ENCODE measurements at places on chromosomes 12 and 14.

DNA sequence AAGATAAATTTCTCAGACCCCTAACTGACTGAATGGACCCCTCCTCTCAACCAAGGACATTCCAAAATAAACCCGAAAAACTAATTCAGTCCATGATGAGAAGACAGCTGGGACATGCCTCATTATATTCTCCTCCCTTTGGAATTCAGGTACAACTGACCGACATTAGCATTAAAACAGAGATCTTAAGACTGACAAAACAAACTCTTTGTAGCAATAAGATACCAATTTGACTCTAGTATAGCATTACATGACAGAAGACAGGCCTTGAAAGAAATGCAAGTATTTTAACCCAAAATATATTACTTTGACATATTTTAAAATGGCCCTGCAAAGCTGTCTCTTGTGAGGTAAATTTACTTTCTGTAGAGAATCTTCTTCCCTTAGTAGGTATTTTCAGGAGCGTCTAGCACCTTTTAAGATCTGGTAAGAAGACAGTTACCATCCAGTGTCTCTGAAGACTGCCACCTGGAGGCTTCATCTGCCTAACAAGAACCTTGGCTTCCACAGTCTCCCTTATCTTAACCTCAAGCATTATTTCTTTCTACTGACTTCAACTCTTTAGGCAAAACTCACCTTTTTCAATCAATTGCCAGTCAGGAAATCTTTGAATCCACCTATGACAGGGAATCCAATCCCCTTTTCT is 957.5 kb downstream of the SLC6A15 start:
- no peak for DNase-seq

DNA sequence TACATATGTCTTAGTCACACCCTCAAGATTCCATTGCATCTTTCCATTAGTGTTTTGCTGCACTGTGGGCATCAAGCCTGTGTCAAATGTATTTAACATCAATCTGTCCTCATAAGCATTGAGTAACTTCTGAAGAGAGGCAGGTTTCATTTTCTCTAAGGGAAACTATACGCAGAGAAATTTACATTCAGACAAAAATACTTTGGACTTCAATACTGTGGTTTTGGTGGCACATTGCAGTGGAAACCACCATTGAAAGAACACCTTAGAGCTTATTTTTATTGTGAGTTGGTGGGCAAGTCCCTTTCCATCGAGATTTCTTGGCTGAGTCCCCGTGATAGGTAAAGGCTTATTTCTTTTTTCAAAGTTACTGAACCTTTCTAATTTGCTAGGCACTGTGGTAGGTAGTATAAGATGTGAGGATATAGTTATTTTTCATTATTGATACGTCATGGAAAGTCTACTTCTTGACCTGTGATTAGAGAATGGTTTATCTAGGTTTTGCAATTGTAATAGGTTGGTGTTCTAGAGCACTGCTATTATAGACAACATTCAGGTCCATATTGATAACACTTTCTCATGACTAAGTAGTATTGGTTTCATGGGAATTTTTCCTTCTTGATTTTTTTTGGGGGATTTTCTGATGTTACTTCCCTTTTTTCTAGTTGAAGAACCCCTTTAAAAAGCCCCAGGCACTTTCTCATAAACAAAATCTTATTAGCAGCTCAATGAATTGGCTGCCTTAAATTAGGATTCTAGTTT is 81.9 kb downstream of the CFAP54 start:
- DNase-seq = no peak

DNA sequence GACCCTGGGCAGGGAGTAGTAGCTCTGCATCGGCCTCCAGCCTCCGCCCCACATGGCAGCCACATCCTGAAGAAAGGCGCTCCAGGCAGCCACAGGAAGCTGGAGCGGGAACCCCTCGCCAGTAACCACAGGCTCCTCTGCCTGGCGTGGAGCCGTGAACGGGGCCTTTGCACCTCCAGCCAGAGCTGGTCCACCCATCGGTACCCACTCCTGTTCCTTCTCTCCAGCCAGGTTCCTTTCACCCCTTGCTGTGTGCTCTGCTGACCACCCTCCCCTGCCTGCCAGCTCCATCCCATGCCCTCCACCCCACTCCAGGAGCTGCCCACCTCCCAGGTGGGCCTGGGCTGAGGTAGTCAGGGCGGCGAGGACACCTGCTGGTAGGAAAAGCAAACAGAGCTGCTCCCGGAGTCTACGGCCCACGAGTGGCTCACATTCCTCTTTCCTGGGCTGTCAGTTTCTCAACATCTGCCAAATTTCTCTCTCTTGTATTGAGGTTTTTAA is 2.7 kb downstream of the TGFB3 start:
- peak; percentile 47 for DNase-seq

GRCh38 chr12:54935235-54935951 is 49.2 kb downstream of the TESPA1 start:
- DNase-seq = peak; percentile 36

- DNase-seq = no peak
Observed at GRCh38 chr14:82029038-82029437, 495.4 kb upstream of the SEL1L start.

DNA sequence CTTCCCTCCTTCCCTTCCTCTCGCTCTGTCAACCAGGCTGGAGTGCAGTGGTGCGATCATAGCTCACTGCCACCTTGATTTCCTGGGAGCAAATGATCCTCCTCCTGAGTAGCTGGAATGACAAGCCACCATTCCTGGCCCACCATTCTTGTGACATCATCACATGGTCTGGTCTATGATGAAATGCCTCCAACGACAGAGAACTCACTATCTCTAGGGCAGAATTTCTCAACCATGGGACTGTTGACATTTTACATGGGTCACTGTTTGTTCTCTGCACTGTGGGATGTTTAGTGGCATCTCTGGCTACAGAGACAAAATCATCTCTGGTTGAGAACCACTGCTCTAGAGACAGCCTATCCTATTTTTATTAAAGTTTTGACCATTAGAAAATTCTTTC is 9.7 kb downstream of the VRK1 start:
- no peak for DNase-seq

DNA sequence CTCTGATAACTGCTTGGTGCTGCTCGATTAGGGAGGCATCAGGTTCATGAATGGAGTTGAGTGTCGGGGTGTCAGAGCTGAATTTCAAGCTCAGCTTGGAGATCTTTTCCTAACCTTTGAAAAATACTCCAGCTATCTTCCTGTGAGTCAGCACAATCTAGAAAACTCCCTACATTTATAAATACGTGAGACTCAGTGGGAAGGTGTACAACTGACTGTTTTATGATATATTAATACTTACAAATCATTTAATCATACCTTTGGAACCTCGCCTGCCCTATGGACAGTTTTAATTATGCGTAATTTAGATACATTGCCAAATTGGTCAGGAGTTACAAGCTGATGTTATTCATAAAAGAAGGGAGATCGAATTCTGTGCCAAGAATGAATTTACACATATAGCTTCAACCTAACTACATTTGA is 961 bp downstream of the CMAS start:
- DNase-seq = no peak

- DNase-seq = no peak
Observed at GRCh38 chr12:112199136-112199535, 73.8 kb downstream of the TRAFD1 start.

DNA sequence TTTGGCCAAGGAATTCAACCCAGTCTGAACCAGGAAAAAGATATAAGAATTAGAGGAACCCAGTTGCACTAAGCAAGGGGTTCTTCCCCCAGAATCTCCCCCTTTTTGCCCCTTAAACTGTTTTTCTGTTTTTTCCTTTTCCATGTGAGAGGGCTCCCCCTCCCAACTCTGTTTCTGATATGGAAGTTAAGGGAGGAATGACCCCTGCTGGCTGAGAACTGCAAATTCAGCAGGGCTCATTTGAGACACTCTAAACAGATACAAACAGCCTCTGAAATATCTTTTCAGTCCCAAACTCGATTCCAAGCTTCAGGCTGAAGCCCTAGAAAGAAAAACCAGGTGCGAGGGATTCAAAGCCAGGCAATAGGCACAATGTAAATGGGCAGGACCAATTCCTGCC is 132.7 kb downstream of the SLC41A2 start:
- DNase-seq = no peak

DNA sequence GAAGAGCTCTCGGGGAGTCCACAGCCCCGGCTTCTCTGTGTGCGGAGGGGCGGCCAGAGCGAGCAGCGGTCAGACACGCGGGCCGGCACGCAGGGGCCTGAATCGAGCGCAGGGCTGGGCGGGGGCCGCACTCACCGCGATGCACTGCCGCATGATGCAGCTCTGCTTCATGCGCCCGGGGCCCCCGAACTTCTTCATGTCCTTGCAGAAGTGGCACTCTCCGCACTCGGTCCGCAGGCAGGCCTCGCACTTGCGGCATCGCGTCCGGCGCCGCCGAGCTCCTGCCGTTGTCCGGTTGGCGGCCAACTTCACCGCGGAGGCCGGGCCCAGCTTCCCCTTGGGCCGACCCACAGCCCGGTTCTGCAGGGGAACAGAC is 53.1 kb downstream of the RNF34 start:
- DNase-seq = no peak

DNA sequence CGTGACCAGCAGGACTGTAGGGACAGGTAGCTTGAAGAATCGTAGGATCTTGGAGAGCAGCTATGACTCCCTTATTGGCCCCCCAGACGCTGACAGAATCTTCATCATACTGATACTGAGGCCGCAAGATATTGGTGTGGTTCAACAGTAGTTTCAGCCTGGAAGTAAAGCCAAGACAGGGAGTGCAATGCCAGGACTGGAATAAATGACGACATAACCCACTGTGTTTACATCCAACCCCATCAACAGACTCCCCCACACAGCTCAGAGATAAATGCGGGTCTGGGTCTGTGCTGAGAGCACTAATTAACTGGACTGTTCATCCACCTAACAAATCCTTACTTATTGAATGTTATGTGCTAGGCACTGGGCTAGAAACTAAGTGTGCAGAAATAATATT is 16.6 kb downstream of the NOXRED1 start:
- no peak for DNase-seq

- no peak for DNase-seq
Observed at GRCh38 chr12:68221497-68221896, 4.1 kb downstream of the IL26 start.

GRCh38 chr12:49200919-49201594 is 12.2 kb upstream of the TUBA1A start:
- DNase-seq = no peak

DNA sequence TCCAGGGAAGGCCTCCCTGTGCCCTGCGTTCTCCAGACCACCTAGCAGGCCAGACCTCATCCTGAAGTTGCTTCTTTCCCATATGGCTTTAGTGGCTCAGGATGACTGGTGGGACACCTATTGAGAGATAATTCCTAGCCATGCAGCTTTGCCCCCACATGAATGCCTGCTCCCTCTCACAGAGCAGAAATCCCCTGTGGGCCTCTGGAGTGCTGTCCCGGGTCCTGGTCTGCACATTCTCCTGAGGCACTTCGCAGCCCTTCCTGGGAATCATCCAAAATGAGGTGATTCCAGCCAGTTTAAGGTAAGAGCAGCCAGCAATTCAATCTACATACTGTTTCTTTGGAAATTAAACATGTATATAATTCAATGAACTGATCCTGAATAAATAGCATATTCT is 135.9 kb downstream of the GPR65 start:
- no peak for DNase-seq

GRCh38 chr14:26463136-26463535 is 134.7 kb downstream of the NOVA1 start:
- no peak for DNase-seq

GRCh38 chr14:67285876-67286452 is 44.7 kb downstream of the PALS1 start:
- DNase-seq = no peak

DNA sequence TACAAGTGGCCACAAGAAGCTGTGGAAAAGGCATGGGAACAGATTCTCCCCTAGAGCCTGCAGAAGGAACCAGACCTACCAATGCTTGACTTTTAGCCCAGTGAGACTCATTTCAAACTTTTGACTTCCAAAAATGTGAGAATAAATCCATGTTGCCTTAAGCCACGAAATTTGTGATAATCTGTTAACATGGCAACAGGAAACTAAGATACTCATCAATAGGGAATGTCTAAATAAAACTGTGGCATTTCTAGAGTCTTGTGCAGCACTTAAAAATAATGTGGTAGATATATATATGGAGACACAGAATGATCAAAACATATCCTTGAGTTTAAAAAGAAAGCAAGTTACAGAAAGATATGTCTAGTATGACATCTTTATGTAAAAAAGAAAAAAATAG is 12.0 kb downstream of the HECTD4 start:
- DNase-seq = no peak

DNA sequence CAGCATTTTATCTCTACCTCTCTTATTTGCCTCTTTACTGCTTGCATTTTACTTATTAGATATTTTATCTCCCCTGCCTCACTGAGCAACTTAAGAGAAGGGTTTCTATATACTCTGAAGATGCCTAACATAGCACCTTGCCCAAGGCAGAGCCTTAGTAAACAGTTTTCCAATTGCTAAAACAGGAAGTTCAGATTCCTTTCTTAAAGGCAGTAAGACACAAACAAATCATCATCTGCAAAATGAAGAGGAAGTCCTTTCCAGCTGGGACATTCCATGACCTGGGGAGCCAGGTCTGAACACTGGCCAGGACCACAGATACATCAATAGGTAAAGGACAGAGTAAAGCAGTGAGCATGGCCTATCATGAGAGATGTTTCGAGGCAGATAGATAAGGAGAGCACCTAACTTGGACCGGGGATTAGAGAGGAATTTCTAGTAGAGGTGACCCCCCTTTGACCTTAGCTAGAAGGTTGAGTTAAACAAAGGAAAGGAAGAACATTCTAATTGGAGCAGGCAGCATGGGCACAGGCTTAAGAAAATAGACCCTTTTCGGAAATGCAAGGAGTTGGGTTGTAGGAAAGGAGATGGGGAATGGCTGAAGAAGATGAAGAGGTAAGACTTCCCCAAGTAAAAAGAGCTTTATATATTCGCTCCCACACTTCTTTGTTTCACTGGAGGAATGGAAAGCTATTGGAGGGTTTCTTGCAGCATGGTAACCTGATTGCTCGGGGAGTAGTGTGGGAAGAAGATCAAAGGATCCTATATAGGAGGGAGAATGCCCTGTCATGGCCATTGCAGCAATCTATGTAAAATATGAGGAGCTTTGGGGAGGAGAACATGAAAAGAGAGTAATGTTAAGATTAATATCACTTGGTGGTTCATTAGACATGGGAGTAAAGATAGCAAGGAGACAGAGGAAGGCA is 94.8 kb downstream of the PHLDA1 start:
- no peak for DNase-seq

- no peak for DNase-seq
Observed at GRCh38 chr12:77608271-77608824, 222.3 kb upstream of the NAV3 start.

DNA sequence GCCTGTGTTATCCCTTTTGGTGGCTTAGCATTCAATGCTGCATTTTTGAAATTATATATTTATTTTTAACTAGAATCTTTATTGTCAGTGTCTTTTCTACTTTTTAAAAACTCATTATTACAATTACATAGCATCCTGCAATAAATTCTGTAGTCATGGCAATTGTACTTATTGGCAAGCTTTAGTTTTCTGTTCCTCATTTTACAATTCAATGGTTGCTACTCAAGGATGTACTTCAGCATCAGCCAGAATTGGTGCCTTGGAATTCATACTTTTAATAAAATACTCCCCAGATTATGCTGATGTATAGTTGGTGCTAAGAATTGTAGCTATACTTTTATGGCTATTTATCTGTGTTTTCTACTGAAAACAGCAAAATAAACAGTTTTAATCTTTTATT is 1756.8 kb upstream of the SEL1L start:
- DNase-seq = no peak
